Psoas muscle (tissue), 8 donors: ENCODE measurements at places on chromosomes 13 and 19. TPM values are rescaled to one million over a fixed set of nuclear protein-coding genes. Genes with fewer than 3 reads are reported as not detected.
A peak's percentile ranks its signal among the peaks of the same experiment; 100 is the strongest.

DNA sequence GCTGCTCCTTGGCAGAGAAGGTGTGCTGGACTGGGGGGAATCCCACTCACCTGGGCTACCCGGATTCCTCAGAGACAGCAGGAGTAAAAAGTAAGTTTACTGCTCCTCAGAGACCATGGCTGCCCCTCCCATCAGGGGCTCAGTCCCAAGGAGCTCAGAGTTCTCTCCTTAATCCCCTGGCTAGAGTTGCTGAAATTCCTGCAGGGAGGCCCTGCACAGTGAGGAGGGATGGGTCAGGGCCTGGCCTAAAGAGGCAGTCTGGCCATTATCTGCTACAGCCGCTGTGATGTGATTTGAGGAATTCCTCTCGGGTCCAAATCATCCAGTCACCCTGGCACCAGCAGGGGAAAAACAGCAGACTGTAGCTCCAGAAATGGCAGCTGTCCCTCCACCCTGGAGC, 502.5 kb downstream of the PCDH17 start:
- no peak for DNase-seq

- peak; percentile 73 for DNase-seq
Observed at GRCh38 chr13:38350114-38350617, 515 bp downstream of the UFM1 start.

DNA sequence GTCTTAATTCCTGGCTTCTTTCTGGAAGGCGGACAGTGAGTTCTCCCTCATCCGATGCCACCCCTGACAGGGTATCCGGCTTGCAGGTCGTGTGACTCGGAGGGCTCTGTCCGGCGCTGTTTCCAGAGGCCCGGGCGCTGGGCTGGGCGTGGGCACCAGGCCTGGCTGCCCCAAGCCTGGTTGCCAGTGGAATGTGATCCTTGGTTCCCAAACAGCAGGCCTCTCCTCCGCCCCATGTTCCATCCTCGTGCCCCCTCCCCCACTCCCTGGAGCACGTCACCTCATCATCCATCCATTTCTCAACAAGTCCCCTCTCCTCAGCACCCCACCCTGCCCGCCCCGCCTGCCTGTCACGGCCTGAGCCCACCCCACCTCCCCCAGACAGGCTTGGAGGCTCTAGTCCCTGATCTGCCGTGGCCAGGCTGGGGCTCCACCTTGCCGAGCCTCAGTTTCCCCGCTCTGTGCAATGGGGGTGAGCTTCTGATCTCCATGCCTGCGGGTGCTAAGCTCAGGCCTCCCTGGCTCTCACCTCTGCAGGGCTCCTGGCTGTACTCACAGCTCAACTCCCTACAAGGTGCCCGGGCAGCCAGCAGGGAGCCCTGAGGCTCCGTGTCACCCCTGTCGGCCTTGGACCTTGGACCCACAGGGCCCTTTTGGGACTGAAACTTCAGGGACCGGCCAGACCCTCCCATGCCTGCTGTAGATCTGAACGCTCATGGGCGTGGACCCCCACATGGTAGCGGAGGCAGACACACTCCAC, 2.3 kb downstream of the TBXA2R start:
- DNase-seq: no peak

GRCh38 chr13:97422118-97423054, 11.6 kb upstream of the RAP2A start:
- DNase-seq: no peak

The SPRED3 gene
- polyA plus RNA-seq: 1.0 TPM

- no peak for DNase-seq
Observed at GRCh38 chr19:44212866-44213346, 574 bp downstream of the ZNF227 start.

DNA sequence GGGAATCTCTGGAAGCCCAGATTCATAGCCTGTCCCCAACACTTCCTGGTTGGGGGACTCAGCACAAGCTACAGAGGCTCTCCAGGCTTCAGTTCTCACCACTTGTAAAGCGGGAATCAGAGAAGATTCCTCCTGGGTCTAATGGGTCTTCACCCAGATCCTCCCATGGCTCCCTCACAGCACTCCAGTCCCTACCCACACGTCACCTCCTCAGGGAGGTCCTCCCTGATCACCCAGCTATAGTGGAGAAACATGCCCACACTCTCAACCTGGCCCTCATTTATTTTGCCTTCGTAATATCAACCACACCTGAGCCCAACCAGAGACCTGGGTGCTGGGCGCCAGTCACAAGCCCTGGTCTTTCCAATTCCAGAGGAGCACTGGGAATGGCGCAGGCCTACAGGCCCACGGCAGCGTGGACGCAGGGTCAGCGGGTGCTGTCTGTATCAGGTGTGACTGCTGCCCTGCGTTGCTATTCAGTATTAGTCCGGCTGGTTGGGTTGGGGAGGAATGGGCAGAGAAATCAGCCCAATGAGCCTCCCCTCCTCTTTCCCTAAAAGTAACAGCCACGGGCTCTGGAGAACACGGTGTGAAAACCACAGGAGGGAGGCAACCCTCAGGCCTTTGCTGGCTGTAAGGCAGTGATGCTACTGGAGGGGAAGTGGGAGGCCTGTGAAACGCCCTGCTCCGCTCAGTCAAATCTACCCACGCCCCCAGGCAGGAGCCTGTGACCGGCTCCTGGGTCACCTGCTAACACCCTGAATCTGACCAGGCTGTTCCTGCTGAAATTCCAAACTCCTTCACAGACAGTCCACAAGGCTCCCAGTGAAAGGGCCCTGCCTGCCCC, 5.2 kb downstream of the AKT2 start:
- DNase-seq: no peak
